Activated T-helper 1 cell treated with anti-CD3 and anti-CD28 coated beads, Interleukin-12 subunit alpha, Interleukin-12 subunit beta, Interleukin-2, Interleukin-4 antibody, amounts not matched to agents 30 ng/mL and 10 ng/mL and 1 ng/mL, durations not matched to agents 14 hours and 24 hours and 36 hours (primary cell): ENCODE measurements at places on chromosomes 7 and 10. TPM values are rescaled to one million over a fixed set of nuclear protein-coding genes. Genes with fewer than 3 reads are reported as not detected.

DNA sequence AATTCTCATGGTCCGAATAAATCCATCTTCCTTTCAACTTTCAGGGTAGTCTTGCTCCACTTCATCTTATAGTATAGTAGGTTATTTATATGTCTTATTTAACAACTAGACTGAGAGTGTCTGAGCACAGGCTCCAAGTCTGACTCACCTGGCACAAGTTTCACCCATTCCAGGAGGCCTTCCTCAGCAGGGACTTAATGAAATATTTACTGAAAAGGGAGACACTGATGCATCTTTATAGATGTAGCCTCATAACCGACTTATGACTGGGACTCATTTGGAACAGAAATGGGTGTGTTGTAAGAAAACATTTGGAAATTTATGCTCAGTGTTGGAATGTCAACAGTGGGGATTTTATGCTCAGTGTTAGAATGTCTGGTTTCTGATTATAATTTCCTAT is 59.9 kb downstream of the CH25H start:
- DNase-seq: no peak

GRCh38 chr7:2248984-2249694 is 7.1 kb downstream of the NUDT1 start:
- peak; percentile 44 for DNase-seq

DNA sequence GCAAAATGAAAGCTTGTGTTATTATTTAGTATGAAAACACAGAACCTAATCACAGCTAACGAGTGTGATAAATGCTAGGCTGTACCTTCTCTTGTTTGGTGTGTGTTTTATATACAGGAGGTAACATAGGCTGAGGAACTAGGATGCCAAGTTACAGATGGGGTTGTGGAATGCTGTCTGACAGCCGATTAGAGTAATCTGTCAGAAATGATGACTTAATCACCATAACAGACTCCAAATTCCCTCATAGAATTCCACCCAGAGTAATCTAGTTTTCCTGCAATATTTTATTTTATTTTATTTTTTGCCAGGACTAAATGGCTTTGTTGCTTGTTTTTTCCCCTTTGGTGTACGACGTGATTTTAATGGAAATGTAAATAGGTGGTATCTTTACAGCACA is 221.2 kb downstream of the CELF2 start:
- DNase-seq: no peak

DNA sequence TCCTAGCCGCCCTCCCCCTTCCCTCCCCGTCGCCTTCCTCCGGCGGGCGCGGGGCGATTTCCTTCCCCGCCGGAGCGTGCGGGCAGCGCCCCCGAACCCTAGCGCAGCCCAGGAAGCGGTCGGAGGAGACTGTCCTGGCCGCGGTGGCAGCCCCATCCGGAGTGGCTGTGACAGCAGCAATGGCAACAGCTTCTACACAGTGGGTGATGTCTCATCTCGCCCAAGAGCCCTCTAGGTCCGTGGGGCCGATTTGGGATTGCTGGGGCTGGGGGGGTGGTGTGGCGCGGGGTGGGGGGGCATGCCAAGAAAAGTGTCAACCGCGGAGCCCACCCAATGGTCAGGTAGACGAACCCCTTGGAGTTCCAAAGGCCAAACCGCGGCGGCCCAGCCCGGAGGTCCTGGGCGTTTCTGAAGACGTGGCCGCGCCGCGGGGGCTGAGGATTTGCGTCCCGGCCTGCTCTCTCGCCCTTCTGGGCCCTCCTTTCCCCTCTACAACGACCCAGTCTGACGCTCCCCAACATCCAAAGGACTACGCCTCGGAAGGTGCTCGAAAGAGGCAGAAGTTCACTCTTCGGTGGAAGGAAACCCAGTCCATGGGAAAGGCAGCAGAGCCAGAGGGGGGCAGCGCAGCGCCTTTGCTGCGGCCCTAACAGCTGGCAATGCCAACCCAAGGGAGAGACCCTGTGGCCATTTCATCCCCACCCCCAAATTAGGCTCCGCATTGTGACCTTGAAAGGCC is 603 bp upstream of the TWIST1 start:
- DNase-seq: no peak

- no peak for DNase-seq
Observed at GRCh38 chr10:120727001-120727400, 124.2 kb upstream of the WDR11 start.

HOXA1 gene
- 0.16 and 0.24 TPM in 2 replicates for total RNA-seq

- DNase-seq: no peak
Observed at GRCh38 chr7:22499044-22499443, 944 bp downstream of the STEAP1B start.

DNA sequence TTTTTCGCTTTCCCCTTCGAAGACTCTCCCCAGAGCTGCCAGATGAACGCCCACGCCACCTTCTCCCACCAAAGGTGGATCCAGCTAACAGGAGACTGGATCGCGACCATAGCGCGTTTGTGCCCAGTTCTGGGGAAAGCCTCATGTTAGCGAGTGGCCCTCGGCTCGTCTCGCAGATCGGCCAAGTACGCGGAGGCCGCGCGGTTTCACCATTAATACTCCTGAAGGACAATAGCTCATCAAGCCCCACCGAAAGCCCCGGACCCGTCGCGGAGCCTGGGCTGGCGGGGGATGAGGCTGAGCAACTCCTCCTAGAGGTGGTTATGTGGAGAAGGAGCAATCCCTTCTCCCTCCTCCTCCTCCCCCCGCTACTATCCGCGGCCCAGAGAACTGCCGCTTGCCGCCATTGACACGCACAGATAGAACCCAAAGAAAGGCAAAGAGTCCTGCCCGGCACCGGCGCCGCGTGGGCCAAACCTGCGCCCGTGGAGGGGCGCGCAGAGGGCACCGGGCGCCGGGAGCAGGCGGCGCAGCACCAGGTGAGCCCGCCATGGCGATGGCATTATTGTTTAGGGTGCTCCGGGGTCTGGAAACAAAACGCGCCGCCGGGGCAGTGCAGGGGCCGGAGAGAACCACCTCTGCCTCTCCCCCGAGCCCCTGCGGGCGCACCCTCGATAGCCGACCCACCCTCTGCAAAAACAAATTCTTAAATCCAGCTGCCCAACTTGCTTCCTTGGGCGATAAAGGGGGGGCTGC is at the start of gene MACROH2A2:
TSS of gene MACROH2A2 (plus strand) at position 385 of the 756 bp plus-strand sequence. CDS start 22,813 bp downstream, outside the sequence.
- no peak for DNase-seq
